ENCODE measurements at places on chromosomes 4 and X. TPM values are rescaled to one million over a fixed set of nuclear protein-coding genes. Genes with fewer than 3 reads are reported as not detected.
A peak's percentile ranks its signal among the peaks of the same experiment; 100 is the strongest.

Gene SYP
- 8.7 TPM for total RNA-seq

Gene MAP7D3
- 12.9 TPM for total RNA-seq

Gene GAGE12G
- not detected for total RNA-seq

Gene SGMS2
- not detected for total RNA-seq

Gene HSFX3
- not detected for total RNA-seq

- DNase-seq, result no peak
These were observed 230.4 kb upstream of the GATB start for GRCh38 chr4:151991001-151991883.

DNA sequence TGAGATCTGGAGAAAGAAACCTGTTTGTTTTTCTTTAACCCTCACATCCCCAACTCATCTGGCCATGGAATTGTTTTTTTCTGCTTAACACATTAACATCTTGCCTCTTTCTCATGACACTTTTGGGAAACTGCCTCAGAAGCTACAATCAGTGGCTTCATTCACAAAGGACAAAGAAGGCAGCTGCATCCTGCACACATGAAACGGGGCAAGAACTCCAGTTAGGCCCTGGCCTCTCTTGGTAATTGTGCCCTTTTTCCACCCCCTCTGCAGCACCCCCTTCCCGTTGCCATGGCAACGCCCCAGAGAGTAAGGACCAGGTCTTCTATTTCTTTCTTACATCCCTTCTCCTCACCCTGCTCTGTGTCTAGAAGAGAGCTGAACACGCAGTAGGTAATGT, 103.4 kb downstream of the PDGFRA start:
- no peak for DNase-seq

- no peak for DNase-seq
These were observed 43.0 kb downstream of the C4orf33 start for GRCh38 chr4:129138810-129139496.

- no peak for DNase-seq
These were observed 250.3 kb upstream of the FAM47A start for GRCh38 chrX:34382416-34382815.

- no peak for DNase-seq
These were observed 106.2 kb upstream of the RAPGEF2 start for GRCh38 chr4:158996669-158997074.

DNA sequence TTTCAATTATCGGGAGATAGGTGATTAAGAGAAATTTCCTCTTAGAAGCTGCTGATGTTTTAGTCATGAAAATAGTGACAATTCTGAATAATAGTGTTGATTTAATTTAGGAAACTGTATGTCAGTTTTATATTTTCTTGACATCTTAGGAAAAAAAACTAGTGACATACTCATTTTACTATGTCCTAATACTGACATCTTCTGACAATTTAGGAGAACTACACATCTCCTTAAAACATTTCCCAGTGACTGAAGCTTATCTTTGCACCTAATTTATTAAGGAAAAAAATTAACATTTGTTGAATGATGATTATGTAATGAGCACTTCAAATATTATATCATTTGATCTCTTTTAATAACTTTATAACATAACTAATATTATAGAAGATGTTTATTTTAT, 42.0 kb upstream of the RBMXL3 start:
- DNase-seq, result peak; percentile 13

- no peak for DNase-seq
These were observed 16.0 kb upstream of the UVSSA start for GRCh38 chr4:1330761-1331590.

DNA sequence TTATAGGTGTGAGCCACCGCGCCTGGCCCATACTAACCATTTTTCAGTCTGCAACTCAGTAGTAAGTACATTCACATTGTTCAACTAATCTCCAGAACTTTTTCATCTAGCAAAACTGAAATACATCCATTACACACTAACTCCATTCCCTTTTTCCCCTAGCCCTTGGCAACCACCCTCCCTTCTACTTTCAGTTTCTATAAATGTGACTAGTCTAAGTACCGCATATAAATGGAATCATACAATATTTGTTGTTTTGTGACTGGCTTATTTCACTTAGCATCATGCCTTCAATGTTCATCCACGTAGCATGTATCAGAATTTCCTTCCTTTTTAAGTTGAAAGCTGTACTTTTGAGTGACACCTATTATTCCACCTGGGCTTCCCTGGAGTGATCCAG, 44.6 kb upstream of the SETD7 start:
- no peak for DNase-seq

DNA sequence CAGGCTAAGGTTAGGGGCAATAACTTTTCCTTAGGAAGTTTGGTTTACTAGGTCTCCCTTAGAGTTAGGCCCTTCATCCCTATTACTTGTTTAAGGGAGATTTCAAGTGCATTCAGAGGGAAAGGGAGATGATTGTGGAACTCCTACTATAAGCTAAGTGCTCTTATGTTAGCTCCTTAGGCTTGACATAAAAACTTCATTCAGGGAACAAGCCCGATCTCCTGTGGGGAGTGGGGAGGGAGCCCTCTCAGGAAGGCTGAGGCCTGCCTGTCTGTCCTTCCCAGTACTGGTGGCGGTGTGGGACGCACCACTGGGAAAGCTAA, 8.0 kb downstream of the KLF3 start:
- no peak for DNase-seq

DNA sequence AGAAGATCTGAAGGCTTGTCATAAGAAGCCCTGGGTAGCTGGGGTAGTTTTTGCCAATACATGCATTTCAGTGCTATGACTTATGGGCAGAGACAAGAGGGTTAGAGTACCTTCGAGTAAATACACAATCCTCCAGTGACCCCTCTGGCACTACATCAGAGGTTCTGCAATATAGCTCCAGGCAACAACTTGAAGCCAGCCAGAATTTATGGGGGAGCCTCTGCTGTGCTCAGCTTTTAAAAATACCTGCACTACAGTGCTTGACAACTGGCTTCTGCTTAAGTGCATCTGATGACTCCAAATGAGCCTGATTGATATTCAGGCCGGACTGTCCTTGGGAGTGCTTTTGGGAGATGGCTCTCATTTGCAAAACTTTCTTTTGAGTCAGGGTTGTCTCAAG, 44.9 kb upstream of the SMAD1 start:
- no peak for DNase-seq

DNA sequence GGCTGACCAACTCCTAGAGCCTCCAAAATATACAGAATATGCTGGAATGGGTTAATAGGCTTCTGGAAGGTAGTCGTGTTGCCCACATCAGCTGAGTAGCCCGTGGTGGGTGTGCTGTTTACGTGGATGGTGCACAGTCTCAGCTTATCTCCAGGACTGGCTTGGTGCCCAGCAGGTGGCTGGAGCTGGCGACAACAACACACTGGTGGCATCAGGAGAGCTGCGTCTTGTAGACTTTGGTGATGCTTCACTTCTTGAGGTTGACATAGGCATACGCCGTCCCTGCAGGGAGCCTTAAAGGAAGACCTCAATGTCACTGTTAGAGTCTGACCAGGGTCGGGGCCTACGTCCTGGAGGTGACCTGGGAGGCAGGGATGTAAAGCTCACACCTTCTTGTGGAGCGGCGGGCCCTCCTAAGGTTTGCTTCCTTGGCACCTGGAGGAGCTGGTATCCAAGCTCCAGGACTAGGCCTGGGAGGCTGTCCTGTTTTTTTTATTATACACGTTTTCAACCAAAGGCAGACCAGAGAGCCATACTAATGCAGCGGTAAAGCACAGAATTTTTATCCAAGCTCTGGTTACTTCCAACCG, 26.5 kb upstream of the RBMX start:
- peak; percentile 21 for DNase-seq

DNA sequence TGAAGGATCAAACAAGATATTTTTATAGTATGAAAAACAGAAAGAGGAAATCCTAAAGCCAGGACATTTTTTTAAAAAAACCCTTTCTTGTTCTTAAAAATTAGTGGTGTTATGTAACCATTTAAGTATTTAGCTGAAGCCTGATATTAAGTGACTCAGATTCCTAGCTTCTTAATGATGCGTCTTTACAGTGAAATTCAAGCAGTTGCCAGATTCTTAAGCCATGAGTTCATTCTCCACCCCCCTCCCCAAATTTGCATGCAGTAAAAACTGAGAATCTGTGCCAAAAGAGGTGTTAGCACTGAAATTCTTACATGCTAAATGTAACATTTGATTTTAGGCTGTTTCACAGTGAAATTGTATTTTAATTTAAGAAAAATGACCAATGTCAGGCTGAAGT, 180.8 kb downstream of the RAPGEF2 start:
- no peak for DNase-seq

- no peak for DNase-seq
These were observed 299.1 kb upstream of the BMP3 start for GRCh38 chr4:80731436-80731835.

All from G401 (cell line).